CD4-positive, alpha-beta T cell treated with Interleukin-6 at 100 ng/mL for 8 hours (primary cell): ENCODE measurements at places on chromosomes 4 and X.

- no peak for DNase-seq
These were observed 18.9 kb downstream of the PPID start for GRCh38 chr4:158704274-158704673.

GRCh38 chr4:184099535-184099966 is 118.1 kb downstream of the ENPP6 start:
- DNase-seq = no peak

- no peak for DNase-seq
These were observed 27.3 kb downstream of the DDX60 start for GRCh38 chr4:168291242-168291641.

- DNase-seq = no peak
These were observed 27.5 kb upstream of the ABCG2 start for GRCh38 chr4:88185906-88186305.

GRCh38 chr4:182206916-182207315 is 36.3 kb upstream of the TENM3 start:
- DNase-seq = no peak

DNA sequence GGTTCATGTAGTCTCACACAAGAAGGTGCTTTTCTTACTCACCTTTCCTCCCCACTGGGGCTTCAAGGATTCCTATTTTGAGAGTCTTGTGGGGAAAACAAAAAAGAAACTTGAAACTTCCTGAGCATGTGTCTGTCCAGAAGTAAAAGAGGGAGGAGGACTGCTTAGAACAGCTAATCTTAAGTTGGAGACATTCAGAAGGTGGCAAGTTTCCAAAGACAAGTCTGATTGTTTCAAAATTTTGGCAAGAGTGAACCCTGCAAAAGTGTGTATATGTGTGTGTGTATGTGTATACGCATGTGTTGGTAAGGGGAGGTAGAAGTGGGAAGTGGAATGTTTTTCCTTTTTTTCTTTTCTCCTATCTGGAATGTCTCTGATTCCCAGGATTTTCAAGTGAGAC is 189.0 kb upstream of the FRMPD4 start:
- no peak for DNase-seq

GRCh38 chr4:110294165-110294564 is 95.8 kb upstream of the ELOVL6 start:
- no peak for DNase-seq

DNA sequence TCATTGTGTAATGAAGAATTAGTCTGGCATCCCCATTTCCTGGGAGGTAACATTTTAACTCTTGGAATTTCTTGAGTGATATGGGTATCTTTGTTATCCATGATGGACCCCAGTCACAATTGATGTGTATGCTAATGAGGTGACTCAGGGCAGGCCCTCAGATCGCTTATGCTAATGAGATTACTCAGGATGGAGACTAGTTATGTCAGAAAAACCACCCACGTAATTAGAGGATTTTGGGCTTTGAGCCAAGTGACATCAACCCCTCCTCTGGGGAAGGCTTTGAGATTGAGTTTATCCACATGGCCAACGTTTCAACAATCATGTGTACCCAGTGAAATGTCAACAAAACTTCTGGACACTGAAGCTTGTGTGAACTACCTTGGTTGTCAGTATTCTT is 772.7 kb downstream of the STPG2 start:
- no peak for DNase-seq

GRCh38 chrX:20015945-20016615 is 25.2 kb upstream of the BCLAF3 start:
- DNase-seq = no peak

- DNase-seq = no peak
These were observed 23.5 kb upstream of the SPINK2 start for GRCh38 chr4:56844802-56845580.

DNA sequence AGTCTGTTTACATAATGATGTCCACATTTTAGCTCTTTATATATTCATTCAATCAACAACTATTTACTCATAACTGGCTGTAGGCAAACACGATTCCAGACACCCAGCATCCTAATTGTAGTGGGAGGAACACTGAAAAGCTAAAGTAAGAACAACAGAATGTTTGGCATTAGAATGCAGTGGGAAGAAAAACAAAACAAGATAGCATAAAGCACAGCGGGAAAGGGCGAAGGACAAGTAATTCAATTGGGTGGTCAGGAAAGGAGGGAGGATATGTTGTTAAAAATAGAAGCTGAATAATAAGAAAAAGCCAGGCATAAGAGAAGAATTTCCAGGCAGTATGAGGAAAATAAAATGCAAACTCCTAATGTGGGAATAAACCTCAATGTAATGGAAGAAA is 189.5 kb upstream of the FAT4 start:
- no peak for DNase-seq

GRCh38 chr4:69147334-69147733 is 51.1 kb downstream of the UGT2B7 start:
- no peak for DNase-seq

DNA sequence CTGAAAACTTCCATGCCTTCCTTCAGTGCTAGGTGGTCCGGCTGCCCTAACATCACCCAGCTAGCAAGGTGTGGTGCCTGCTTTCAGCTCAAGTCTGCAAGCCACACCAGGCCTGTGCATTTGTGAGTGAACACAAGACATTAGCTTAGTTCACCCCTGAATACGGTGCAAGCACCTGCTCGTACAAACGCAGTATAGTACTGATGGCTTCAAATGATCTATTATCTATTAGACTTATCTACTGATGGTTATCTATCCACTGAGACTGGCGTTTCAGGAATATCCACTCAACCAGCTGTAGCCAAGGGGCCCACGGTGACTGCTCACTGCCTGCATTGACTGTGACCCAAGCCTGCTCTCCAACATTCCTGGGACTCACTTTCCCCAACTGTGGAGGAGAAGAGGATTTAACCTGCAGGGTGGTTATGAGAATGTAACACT is 155.9 kb downstream of the SHOX start:
- no peak for DNase-seq

DNA sequence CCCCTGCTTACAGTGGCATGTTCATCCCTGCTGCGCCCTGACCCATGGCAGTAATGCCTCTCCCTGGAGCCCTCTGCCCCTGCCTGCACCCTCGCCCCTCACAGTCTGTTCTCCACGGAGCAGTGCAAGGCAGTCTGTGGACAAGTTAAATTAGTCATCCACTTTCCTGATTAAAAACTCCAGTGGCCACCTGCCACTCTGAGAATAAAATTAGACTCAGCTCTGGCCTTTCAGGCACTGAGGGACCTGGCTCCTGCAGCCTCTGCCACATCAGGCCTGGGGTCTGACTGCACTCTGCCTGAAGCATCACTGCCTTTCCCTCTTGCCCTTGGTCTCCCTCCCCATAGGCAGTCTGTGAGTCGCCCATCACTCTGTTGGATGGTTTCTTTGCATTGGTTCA is 53.6 kb downstream of the GRK4 start:
- DNase-seq = no peak

DNA sequence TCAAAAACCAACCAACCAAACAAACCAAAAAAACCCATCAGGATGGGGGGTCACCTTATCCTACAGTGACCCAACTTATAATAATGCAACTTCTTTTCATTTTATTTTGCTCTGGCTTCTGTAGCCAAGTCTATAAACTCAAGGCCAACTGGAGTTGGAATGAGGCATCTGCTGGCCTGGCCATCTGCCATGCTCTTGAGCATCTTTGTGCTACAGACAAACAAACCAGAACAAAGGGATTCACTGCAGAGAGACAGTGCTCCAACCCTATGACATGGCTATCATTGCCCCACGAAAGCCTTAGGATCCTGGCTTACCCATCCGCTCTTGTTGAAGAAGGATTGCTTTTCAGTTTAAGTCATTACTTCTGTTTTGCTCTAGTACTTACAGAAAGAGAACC is 49.2 kb upstream of the SCRG1 start:
- DNase-seq = no peak

GRCh38 chr4:151198748-151199147 is 78.2 kb upstream of the PRSS48 start:
- DNase-seq = no peak

- DNase-seq = no peak
These were observed 34.9 kb downstream of the ELF2 start for GRCh38 chr4:139142087-139142486.

DNA sequence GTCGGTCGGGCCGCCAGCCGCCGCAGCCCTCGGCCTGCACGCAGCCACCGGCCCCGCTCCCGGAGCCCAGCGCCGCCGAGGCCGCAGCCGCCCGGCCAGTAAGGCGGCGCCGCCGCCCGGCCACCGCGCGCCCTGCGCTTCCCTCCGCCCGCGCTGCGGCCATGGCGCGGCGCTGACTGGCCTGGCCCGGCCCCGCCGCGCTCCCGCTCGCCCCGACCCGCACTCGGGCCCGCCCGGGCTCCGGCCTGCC is 213 bp downstream of the NFKB1 start:
- no peak for DNase-seq

GRCh38 chr4:155941085-155941790 is 12.4 kb downstream of the CTSO start:
- DNase-seq = no peak

DNA sequence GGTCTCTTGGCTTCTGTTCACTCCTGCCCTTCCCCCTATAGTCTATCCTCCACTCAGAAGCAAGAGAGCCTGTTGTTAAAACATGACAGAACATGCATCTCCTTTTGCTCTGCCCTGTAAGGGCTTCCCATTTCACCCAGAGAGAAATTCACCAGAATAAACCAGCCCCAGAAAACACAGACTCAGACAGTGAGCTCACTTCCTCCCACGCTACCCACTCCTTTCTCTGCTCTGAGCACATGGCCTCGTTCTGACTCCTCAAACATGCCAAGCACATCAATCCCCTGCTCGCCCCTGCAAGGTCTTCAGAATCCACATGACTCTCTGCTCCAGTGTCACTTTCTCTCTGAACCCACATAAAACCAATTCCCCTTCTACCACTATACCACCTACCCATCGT is 50.4 kb downstream of the MID1 start:
- DNase-seq = no peak

DNA sequence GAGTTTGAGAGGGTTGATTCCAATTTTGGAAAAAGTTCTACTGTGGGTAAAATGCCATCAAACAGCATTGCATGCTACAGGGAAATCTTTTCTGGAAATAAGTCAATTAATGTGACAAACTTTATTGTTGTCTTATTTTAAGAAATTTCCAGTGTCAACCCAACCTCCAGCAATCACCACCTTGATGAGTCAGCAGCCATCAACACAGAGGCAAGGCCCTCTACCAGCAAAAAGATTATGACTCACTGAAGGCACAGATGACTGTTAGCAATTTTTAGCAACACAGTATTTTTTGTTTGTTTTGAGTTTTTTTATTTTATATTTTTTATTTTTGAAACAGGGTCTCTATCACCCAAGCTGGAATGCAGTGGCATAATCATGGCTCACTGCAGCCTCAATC is 165.4 kb upstream of the C1QTNF7 start:
- no peak for DNase-seq

GRCh38 chrX:6758234-6758633 is 223.3 kb upstream of the VCX3A start:
- no peak for DNase-seq

DNA sequence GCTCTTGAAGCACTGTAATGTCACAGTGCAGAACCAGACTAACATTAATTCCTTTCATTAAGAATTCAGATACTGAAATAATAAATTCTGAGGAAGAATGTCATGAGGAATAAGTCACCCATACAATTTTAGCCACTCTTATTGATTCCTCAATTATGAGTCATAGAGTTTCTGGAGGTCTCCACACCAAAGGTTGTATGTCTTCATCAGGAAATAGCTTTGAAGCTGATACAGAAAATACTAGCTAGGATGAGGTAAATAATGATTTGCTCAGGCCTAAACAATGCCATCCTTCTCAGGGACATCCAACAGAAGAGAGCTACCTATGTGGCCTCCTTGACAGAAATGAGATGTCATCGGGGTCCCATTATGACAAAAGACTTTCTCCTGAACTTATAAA is 238.8 kb downstream of the OR13H1 start:
- DNase-seq = no peak

GRCh38 chr4:37908488-37909331 is 17.8 kb downstream of the TBC1D1 start:
- DNase-seq = no peak

GRCh38 chr4:158825433-158826036 is 56.7 kb downstream of the FNIP2 start:
- DNase-seq = no peak

DNA sequence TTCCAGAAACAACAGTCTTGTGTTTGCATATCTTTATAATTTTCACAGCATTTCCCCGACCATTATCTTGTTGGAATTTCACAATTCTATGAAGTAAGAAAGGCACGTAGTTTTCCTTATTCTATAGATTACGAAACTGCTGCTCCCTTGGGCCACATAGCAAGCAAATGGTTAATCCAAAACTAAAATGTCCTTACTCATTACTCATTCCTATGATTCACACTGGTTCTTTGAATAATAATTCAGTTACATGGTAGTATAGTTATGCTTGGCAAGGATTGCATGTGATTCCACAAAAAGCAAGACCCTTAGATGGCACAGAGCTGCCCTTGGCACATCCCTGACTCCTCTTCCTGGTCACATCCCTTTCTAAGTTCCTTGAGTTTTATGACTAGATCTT is 51.2 kb downstream of the OR13H1 start:
- no peak for DNase-seq

- DNase-seq = no peak
These were observed 61.2 kb downstream of the SLC9A6 start for GRCh38 chrX:136046295-136047015.

DNA sequence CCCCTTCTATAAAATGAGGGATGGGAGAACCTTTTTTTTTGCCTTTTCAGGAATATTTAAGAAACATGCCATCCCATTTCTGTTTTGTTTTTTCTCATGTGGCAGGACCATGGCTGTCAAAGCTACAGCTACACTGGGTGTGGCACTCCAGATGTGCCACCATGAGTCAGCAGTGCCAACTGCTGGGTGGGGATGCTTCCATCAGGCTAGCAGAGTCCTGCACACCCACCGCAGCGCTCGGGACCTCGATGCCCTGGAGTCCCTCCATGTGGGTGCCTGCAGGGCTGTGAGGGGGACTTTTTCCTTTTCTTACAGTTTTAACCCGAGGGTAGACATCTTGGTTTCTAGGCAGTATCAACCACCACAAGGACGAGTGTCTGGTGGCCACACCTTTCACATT is 352.6 kb downstream of the NR3C2 start:
- DNase-seq = no peak

- DNase-seq = peak; percentile 60
These were observed 4.4 kb downstream of the RBPJ start for GRCh38 chr4:26325191-26325590.

DNA sequence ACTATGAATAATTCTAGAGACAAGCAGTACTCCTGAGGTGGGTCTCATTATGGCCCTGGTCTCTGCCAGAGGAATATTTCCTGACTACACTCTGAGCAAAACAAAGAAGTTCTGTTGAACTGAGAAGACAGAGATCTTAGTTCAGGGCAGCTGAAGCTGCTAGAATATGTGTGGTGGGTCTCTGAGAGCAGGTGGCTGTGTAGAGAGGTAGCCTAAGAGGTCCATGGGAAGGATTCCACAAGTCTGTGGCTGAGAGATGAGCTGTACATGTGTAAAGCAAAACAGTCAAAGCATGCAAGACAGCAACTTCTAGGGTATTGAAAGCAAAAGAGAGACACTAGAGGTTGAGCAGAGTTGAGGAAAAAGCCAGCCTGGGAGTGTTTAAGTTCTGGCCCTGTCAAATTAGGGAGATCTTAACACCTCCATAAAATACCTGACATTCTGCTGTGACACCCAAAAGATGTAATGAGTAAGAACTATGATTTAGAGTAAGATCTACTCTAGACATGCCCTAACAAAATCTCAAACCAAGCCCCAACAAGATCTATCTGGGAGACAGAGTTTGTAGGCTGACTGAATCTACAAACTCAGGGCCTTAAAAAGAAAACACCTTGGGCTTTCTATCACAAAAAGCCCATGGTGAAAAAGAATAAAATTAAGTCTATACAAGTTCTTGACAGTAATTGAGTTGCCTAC is 274.4 kb downstream of the BANK1 start:
- DNase-seq = no peak

- no peak for DNase-seq
These were observed 6.8 kb upstream of the FGF2 start for GRCh38 chr4:122819708-122820449.
